Uterus (tissue), 4 donors: ENCODE measurements at places on chromosomes 13 and 19. TPM values are rescaled to one million over a fixed set of nuclear protein-coding genes. Genes with fewer than 3 reads are reported as not detected.

DNA sequence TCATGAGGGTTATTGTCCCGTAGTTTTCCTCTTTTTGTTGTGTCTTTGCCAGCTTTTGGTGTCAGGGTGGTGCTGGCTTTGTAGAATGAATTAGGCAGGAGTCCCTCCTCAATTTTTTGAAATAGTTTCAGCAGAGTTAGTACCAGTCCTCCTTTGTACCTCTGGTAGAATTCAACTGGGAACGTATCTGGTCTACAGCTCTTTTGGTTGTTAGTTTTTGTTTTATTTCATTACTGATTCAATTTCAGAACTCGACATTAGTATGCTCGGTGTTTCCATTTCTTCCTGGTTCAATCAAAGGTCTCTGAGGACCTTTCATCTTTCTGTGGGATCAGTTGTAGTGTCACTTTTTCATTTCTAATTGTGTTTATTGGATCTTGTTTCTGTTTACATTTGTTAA lies 1237.0 kb upstream of the PCDH9 start:
- no peak overlapping the region for H3K4me3 ChIP-seq
- no peak for DNase-seq
- H3K27ac ChIP-seq = no peak overlapping the region
- H3K4me1 ChIP-seq = no peaks in the 10 kb centered on the region
- no peaks in the 10 kb centered on the region for H3K36me3 ChIP-seq
- H3K27me3 ChIP-seq = no peaks in the 10 kb centered on the region

GRCh38 chr19:56319991-56320390 lies 5.4 kb upstream of the ZSCAN5A start:
- no peaks in the 10 kb centered on the region for H3K27me3 ChIP-seq
- no peak overlapping the region for H3K27ac ChIP-seq
- H3K36me3 ChIP-seq = no peaks in the 10 kb centered on the region
- H3K4me1 ChIP-seq = no peaks in the 10 kb centered on the region

- H3K27ac ChIP-seq = no peak overlapping the region
- no peaks in the 10 kb centered on the region for H3K27me3 ChIP-seq
- no peaks in the 10 kb centered on the region for H3K4me1 ChIP-seq
- H3K4me3 ChIP-seq = no peak overlapping the region
These were observed 3.4 kb downstream of the PCDH9 start for GRCh38 chr13:67226696-67227095.

- no peaks in the 10 kb centered on the region for H3K36me3 ChIP-seq
- no peak overlapping the region for H3K27ac ChIP-seq
- H3K4me1 ChIP-seq = no peaks in the 10 kb centered on the region
- no peak for DNase-seq
These were observed 5.8 kb upstream of the USE1 start for GRCh38 chr19:17209126-17210036.

- no peaks in the 10 kb centered on the region for H3K4me1 ChIP-seq
- no peak overlapping the region for H3K27ac ChIP-seq
- H3K36me3 ChIP-seq = no peaks in the 10 kb centered on the region
- DNase-seq = no peak
These were observed 61.1 kb downstream of the SLC15A1 start for GRCh38 chr13:98691360-98691759.

DNA sequence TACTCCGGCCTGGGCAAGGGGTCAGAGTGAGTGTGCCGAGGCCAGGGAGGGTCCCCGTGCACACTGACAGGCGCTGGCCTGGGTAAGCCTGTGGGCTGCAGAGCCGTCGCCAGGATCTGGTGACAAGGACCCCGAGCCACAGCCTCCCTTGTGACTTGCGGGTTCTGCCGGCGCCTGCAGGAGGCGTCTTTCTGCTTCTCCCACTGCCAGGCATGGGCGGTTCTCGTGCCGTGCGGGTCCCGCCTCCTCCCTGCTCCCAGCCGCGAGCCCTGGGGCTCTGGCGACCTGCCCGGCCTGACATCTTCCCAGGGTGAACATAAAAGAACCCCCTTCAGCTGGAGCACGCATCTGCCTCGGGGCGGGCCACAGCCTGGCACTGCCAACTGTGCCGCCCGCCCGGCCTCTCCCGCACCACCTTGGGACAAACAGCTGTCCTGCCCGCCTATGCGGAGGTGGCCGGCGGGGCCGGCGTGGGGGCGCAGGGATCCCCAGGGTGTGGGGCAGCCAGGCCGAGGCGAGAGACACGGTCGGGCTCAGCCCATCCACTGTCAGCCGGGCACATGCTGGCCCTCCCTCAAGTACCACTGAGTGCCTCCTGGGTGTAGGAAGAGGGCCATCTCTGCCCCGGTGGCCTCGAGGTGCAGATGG lies 1.5 kb upstream of the HCN2 start:
- no peak overlapping the region for H3K4me3 ChIP-seq
- H3K4me1 ChIP-seq = no peaks in the 10 kb centered on the region
- H3K27ac ChIP-seq = no peak overlapping the region
- no peaks in the 10 kb centered on the region for H3K36me3 ChIP-seq
- DNase-seq = no peak

Gene ESD
- total RNA-seq = 108 TPM

Gene FGF21
- not detected for total RNA-seq

Gene PRSS57
- not detected for total RNA-seq

Gene TMEM238
- not detected for total RNA-seq

Gene C19orf33
- 2.9 TPM for total RNA-seq

Gene AZU1
- 2.6 TPM for total RNA-seq

Gene ZNF548
- total RNA-seq = 71.2 TPM
